ENCODE measurements at places on chromosomes 7 and 10. TPM values are rescaled to one million over a fixed set of nuclear protein-coding genes. Genes with fewer than 3 reads are reported as not detected.

Gene ANKRD16
- 2.9 TPM for total RNA-seq

Gene ARHGAP22
- total RNA-seq, result not detected

Gene VENTX
- total RNA-seq, result 0.26 TPM

Gene CALY
- total RNA-seq, result not detected

Gene HOXA5
- 10.4 TPM for total RNA-seq

Gene KLHDC10
- 92.0 TPM for total RNA-seq

Gene MTPN
- 157 TPM for total RNA-seq

Gene DNAAF5
- 18.4 TPM for total RNA-seq

Gene HMX3
- 0.12 TPM for total RNA-seq

Gene ACTR1A
- total RNA-seq, result 257 TPM

Gene ZSCAN25
- total RNA-seq, result 21.2 TPM

Gene BZW2
- 148 TPM for total RNA-seq

Gene FAM237B
- not detected for total RNA-seq

Gene SLC18A3
- total RNA-seq, result not detected

Gene BLNK
- total RNA-seq, result not detected

Gene OR2A1
- not detected for total RNA-seq

Gene ELMO1
- total RNA-seq, result 55.4 TPM

Gene FKBP9
- 73.5 TPM for total RNA-seq

Gene CUZD1
- total RNA-seq, result 3.3 TPM

Gene HTR5A
- total RNA-seq, result not detected

Gene SLIT1
- total RNA-seq, result 0.04 TPM

Gene PLAC9
- total RNA-seq, result 4.7 TPM

Gene BMI1
- 103 TPM for total RNA-seq

Gene CASP2
- total RNA-seq, result 39.1 TPM

Gene MYL10
- total RNA-seq, result 4.1 TPM

Data from SJCRH30 (cell line).